ENCODE measurements at places on chromosomes 5 and 9.

GRCh38 chr5:57698802-57699201, 216.2 kb upstream of the ACTBL2 start:
- peak; percentile 27 for DNase-seq

DNA sequence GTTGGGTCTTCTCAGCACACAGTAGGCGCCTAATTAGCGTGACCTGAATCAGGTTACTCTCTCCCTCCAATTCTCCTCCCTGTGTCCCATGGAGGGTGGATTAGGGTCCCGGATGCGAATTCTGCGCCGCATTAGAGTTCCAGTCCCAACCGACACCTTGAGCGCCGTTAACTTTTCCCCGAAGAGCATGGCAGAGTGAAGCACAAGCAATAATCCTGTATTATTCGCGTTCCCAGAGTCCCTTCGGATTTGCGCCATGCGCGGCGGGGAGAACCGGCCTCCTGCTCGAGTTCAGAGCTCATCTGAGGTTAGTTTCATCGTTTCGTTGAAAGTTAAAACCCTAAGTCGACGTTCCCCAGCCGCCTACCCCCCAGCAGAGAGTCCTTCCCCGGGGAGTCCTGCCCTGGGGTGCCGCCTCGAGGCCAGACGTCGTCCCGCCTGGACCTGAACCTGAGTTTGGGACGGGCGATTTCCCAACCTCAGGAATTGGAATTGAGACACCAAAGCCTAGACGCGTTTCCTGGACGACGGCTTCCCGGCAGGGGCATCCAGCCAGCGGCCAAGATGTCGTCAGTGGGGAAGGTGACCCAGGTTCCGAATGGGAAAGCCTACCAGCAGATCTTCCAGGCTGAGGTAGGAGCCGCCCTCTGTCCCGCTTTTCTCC, at the start of gene CCDC180:
Gene CCDC180, plus strand, starts transcription at position 160 of the 664 bp plus-strand sequence. Its CDS starts 405 bp downstream, at position 565.
- DNase-seq: no peak

DNA sequence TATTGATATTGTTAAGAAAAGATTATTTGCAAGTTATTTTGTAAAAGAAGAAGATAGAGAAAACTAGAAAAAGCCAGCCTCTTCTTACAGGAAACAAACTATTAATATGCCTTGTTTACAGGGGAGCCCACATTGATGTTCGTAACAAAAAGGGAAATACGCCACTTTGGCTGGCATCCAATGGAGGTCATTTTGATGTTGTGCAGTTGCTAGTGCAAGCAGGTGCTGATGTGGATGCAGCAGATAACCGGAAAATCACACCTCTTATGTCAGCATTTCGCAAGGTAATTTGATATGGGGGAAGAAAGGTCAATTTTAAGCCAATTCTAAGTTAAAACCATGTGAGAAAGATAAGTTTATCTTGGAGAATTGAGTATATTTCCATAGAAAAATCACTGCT, 37.6 kb upstream of the EIF4EBP3 start:
- DNase-seq: no peak

- no peak for DNase-seq
Measured at GRCh38 chr5:42036379-42036778, 111.3 kb downstream of the FBXO4 start.

DNA sequence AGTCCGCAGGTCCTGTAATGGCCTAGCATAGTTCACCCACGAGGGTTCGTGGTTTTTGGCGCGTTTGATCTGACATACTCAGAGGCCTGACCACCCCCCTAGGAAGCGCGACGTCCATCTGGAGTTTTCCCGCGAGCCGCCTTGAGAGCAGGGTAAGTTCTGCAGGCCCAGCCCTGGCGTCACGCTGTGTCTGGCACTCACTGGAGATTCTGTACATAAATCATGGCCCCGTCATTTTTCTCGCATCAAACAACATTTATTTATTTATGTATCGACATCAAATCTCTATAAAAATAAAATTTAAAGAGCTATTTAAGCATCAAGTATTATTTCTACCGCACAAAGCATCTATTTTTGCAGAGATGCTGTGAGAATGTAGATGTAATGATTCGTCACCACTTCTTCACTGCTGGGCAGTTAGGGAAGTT, 437 bp upstream of the TRIM41 start:
- no peak for DNase-seq

- no peak for DNase-seq
Measured at GRCh38 chr9:92658611-92659010, 11.3 kb downstream of the IPPK start.

DNA sequence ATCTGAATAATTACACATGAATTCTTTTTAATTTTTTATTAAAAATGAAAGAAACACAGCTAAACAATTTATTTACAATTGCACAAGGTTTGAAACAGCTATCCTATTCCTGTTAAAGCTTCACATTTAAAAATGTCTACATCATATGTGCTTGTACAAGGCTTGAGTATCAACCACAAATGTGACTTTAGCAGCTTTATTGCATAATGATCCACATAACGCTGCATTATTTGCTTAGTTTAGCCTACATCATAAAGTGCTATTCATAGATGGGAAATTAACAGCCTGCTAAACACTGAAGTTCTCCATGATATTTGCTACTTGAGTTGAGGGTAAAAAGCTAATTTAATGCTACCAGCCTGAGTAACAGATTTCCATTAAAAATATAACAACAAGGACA, 45.0 kb downstream of the TRIM36 start:
- no peak for DNase-seq

DNA sequence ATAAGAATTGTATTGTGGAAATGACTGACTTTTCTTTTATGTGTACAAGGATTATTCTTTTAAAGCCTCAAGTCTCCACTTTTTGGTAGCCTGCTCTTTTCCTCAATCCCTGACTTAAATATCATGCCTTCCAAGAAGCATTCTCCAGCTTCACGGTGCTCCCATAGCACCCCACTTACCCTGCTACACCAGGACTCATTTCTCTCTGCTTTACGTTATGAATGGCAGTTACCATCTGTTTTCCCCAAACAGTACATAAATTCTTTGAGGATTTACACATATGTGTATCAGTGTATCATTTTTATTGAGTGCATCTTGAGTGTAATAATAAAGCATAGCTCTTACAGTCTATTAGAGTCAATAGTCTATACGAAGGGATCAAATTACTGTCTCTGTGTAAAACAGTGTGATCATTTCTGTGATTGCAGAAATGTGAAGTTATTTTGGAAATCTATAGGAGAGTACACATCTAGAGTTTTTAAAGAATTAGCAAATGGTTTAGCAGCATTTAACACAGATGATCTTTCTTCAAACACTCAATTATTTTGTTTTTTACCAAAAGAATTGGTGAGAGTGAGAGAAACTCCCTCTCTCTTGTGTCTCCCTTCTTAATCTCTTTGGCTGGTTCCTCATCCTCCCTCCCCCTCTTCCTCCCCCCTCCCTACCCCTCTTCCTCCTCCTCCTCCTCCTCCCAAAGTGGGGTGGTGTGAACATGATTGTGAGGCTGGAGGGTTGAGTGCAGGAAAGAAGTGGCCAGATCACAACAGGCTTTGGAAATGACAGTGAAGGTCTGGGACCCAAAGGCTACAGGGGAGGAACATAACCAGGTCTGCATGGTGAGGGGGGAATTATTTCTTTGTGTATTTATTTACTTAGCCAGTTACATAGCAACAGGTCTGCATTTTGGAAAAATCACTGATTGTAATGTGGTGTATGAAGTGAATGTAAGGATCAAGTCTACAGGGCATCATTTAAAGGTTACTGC, 27.6 kb upstream of the ECM2 start:
- no peak for DNase-seq

GRCh38 chr5:124524552-124525232, 221.7 kb downstream of the ZNF608 start:
- DNase-seq: no peak

DNA sequence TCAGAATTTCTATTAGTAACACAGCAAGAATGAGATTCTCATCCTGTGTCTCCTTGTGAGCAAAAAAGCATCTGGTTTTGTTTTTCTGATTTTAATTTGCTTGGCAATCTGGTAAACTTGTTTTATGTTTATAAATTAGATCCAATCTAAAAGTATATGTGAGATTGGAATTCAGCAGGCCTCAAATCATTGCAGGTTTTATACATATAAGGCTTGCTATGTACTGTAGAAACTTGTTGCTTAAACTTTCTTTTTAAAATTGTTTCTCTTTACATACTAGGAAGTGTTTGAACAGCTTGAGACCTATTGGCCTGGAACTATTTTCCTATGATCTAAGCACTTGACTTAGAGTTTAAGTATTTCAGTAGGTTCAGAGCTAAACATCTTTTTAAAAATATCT, 1037.8 kb downstream of the NR2F1-AS1 start:
- DNase-seq: no peak

- DNase-seq: no peak
Measured at GRCh38 chr5:77781076-77781475, 4.9 kb upstream of the TBCA start.

DNA sequence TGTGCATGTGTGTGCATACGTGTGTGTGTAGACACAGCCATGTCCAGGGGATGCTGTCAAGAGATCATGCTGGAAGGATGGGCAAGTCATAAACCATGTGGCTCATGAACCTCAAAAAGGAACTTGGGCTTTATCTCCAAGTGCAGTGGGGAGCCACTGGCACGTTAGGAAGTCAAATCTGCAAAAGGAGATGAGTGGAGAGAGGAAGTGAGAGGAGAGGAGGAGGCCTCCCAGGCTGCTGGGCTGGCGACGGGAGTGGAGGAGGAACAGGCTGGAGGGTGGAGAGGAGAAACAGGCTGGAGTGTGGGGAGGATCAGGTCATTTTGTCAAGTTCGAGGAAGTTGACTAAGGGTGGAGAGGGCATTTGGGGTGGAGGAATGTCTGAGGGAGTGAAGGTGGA, 29.2 kb upstream of the TIFAB start:
- DNase-seq: no peak

DNA sequence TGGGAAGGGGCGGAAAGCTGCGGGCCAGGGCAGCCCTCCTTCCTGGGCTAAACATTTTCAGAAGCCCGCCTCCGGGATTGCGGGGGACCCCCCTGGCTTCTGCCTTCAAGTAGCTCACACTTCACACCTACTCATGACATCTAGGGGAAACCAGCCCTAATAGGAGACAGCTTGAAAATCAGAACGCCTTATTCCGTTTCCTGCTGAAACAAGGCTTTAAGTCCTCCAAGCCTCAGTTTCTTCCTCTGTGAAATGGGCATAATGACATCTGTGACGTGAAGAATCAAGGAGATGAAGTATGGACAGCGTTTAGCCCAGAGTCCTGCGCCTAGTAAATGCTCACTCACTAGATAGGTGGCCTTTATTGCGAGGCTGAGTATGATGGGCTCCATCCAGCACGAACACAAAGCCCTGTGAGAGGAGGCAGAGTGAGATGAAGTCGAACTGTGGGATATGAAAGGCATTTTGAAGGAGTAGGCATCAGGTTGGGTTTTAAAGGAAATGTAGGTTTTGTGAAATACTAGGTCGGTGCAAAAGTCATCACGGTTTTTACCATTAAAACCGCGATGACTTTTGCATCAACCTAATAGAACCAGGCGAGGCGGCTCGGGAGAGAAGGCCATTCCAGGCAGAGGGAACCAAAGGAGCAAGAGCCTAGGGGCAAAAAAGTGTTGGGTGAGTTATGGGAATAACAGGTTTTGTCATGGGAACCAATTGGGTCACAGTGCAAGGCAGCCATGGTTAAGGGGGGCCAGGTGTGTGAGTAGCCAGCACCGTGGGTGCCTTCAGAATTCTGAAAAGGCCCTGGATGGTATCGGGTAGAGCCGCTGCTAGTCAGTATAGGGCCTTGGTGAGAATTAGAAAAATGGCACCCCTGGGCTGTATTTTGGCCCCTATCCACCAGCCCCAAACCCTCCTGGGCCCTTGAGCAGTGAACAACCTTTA, 1.0 kb upstream of the TSC1 start:
- DNase-seq: no peak

DNA sequence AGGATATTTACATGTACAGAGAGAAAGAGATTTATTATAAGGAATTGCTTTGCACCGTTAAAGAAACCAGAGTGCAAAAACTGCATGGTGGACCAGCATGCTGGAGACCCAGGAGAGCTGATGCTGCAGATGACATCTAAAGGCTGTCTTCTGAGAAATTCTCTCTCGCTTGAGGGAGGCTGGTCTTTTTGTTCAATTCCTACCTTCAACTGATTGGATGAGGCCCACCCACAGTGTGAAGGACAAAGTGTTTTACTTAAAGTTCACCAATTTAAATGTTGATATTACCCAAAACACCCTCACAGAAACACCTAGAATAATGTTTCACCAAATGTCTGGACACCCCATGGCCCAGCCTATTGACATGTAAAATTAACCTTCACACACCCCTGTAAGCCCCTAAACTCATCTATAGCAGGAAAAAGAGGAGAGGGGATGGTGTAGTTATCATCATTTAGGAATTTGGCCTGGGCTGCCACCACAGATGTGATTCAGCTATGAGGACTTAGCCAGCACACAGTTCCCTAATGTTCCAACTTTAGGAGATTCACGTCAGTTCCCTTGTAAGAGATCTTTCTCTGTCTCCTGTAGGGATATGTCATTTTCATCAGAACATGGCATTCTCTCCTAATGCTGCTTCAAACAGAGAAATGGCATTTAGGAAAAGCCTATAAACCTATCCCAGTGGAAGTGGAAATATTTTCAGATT, 358.2 kb upstream of the TLE4 start:
- no peak for DNase-seq

- DNase-seq: peak; percentile 48
Measured at GRCh38 chr5:173643964-173644363, 27.5 kb upstream of the BOD1 start.

GRCh38 chr9:75615284-75615683, 275.2 kb upstream of the PCSK5 start:
- no peak for DNase-seq

- DNase-seq: no peak
Measured at GRCh38 chr5:90949469-90950358, 391.1 kb downstream of the ADGRV1 start.

DNA sequence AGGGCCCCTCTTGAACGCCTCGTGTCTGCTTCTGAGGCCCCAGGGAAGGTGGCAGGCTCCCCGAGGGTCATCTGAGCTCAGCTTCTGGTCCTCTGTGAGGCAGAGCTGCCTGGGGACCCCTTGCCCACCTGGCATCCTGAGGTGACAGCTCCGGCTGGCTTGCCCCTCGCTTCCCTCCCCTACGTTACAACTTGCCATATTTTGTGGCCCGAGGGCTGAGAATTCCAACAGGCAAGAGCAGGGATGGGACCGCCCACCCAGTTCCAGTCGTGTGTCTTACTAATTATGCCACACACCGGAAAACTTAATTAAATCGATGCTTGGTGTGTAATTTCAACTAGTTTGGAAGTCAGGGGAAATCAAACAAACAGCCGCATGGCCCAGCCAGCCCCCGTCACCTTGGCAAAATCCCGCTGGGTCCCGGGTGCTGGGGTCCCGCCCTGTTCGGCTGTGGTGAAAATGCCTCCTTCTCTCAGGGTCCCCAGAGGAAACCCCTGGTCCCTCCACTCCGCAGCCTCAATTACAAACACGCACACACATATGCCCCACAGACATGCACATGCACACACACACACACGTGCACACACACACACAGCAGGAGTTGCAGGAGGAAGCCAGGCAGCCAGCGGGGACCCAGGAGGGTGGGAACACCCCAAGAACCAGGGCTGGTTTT, 221.0 kb upstream of the IER5L start:
- DNase-seq: no peak

- no peak for DNase-seq
Measured at GRCh38 chr9:20289423-20290010, 332.8 kb downstream of the MLLT3 start.

GRCh38 chr5:151751091-151751490, 7.3 kb downstream of the ATOX1 start:
- no peak for DNase-seq
